Activated T-helper 1 cell treated with Interleukin-2 at 50 U/mL for 16 hours (primary cell): ENCODE measurements at places on chromosomes 4 and X.

GRCh38 chr4:1014291-1015167 is 3.1 kb downstream of the FGFRL1 start:
- DNase-seq = no peak

GRCh38 chr4:149553959-149554520 is 261.6 kb downstream of the IQCM start:
- no peak for DNase-seq

DNA sequence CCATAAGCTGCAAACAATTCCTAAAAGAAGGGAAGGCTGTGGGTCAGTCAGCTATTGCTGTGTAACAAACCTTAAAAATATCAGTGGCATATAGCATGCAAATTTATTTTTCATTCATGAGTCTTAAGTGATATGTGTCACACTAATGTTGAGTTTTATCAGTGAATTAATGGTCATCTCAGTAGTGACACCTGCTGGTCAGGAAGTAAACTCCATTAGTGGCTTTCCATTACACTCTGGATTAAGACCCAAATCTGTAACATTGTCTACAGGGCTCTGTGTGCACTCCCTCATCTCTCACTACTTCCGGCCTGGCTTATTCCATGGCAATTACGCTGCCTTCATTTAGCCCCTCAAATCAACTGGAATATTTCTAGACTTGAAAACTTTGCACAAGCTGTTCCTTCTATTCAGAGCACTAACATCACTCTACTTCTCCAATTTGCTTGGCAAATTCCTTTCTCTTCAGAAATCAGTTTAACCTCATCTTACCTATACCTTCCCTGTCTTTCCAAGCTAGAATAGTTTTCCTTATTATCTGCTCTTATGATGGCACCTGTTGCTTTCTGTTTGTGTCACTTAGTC is 217.3 kb upstream of the TAPT1 start:
- DNase-seq = no peak

- DNase-seq = no peak
Measured at GRCh38 chrX:123525123-123525725, 207.6 kb downstream of the THOC2 start.

DNA sequence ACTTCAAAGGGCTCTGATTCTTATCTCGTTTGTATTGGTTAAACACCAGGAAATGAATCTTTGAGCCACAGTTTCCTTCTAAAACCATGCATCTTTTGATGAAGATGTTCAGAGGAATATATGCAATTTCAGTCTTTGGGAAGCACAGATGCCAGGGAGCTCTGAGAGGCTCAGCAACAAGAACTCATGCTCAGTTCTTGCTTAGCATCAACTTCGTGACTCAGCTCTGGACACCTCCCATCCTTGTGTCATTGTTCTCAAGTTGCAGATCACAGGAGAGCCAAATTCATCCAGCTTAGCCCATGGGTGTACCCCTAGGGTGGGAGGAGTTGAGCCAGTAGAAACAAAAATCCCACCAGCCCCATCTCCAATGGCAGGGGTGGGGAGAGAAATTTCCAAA is 219.6 kb upstream of the MAOA start:
- no peak for DNase-seq

- no peak for DNase-seq
Measured at GRCh38 chr4:101885574-101885973, 95.0 kb downstream of the BANK1 start.
